ENCODE measurements at places on chromosomes 11 and 22. TPM values are rescaled to one million over a fixed set of nuclear protein-coding genes. Genes with fewer than 3 reads are reported as not detected.

The RAG1 gene
- total RNA-seq = 0.73 TPM

The GTSE1 gene
- total RNA-seq = not detected

The STIM1 gene
- total RNA-seq = 87.1 TPM

The RPL27A gene
- total RNA-seq = 1,456 TPM

The AP1B1 gene
- 41.3 TPM for total RNA-seq

The DGAT2 gene
- 0.17 TPM for total RNA-seq

The SSH3 gene
- 22.5 TPM for total RNA-seq

The MGAT3 gene
- total RNA-seq = 0.19 TPM

The MMP13 gene
- total RNA-seq = not detected

The OPCML gene
- not detected for total RNA-seq

The RNF141 gene
- 15.6 TPM for total RNA-seq

The MN1 gene
- total RNA-seq = 0.58 TPM

The CNGA4 gene
- 0.58 TPM for total RNA-seq

The TMEM134 gene
- total RNA-seq = 90.1 TPM

The ALDH3B1 gene
- total RNA-seq = 0.72 TPM

The KCNQ1OT1 gene
- total RNA-seq = 0.38 TPM

The WNT7B gene
- not detected for total RNA-seq

The SLC22A9 gene
- total RNA-seq = not detected

The DLG2 gene
- 2.7 TPM for total RNA-seq

The C11orf21 gene
- 65.6 TPM for total RNA-seq

The SCGB1A1 gene
- total RNA-seq = not detected

The HBE1 gene
- total RNA-seq = not detected

The SMIM35 gene
- total RNA-seq = 0.55 TPM

The SMC1B gene
- 0.08 TPM for total RNA-seq

The APOA4 gene
- total RNA-seq = not detected

The UPK3A gene
- total RNA-seq = not detected

The APOA1 gene
- total RNA-seq = not detected

The SEC14L3 gene
- not detected for total RNA-seq

The ARHGAP20 gene
- total RNA-seq = 0.17 TPM

The GLYATL2 gene
- not detected for total RNA-seq

The GRK3 gene
- total RNA-seq = 3.2 TPM

The PLEKHB1 gene
- total RNA-seq = 53.8 TPM

The RCOR2 gene
- not detected for total RNA-seq

The OR2AG1 gene
- total RNA-seq = not detected

The OR10S1 gene
- not detected for total RNA-seq

The INSC gene
- not detected for total RNA-seq

The AMOTL1 gene
- total RNA-seq = 0.09 TPM

The SLC22A6 gene
- total RNA-seq = not detected

The BRSK2 gene
- total RNA-seq = 0.35 TPM

The SLC22A12 gene
- total RNA-seq = not detected

The LARGE2 gene
- total RNA-seq = 5.1 TPM

The BTBD18 gene
- not detected for total RNA-seq

The IL18 gene
- total RNA-seq = 0.42 TPM

The RAG2 gene
- total RNA-seq = not detected

The EFCAB6 gene
- total RNA-seq = 0.84 TPM

The TP53AIP1 gene
- not detected for total RNA-seq

The OR8A1 gene
- total RNA-seq = not detected

The OR51I1 gene
- not detected for total RNA-seq

The CASP12 gene
- total RNA-seq = not detected
